ENCODE measurements at places on chromosomes 4 and X.

DNA sequence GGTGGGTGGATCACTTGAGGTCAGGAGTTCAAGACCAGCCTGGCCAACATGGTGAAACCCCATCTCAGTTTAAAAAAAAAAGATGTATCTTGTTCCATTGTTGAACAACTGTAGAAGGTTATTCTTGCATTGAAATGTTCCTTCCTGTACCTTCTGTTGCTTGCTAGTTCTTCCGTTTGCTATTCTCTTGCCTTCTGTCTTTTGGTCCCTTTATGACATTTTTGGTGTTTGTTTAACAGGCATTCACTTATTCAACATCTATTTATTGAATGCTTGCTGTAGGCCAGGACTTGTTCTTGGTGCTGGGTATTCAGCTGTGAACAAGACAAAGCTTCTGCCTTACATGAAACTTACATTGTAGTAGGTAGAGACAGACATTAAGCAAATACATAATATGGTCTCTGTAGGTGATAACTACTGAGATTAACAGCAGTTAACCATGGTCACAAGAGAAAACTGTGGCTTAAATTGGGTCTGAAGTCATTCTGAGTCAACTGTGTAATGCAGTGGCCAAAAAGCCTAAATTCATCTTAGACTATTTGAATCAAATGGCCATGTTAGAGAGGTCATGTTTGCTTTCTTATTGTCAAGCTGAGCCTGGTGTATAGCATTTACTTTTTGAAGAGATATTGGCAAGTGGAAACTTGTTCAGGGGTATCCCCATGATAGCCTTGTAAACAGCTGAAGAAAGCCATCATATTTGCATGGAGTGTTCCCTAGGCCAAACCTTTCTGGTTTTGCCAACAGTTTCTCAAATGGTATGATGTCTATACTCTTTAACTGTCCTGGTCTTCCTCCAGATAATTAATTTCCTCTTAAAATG is 35.6 kb downstream of the GAB1 start:
- DNase-seq, result no peak

DNA sequence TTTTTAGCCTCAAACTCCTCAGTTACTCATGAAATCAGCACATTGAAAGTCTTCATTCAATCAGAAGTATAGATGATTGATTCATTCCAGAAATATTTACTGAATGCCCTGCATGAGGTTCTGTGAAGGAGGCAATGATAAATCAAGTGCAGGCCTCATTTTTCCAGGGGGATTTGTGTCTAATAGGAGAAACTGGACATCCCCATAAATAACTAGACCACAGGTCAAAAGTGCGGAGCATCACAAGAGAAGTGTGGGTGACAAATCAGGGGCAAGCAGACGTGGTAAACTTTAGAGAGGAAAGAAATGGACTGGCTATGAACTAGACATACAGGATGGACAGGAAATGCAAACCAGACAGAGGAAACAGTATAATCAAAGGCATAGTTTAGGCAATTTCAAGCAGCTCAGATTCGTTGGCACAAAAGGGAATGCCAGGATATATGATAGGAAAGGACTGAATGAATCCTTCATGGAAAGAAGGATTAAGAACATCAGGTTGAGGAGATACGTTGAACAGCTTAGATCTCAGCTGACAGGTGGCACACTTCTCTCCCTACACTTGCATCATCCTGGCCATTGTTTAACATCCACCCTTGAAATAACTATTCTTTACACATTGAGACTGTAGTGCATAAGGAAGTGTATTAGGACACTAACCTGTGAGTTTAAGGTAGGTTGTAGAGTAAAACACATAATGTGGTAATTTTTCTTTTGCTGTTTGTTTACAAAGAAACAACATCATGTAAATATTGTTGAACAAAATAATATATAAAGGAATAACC is 69.6 kb upstream of the RASGEF1B start:
- DNase-seq, result no peak

DNA sequence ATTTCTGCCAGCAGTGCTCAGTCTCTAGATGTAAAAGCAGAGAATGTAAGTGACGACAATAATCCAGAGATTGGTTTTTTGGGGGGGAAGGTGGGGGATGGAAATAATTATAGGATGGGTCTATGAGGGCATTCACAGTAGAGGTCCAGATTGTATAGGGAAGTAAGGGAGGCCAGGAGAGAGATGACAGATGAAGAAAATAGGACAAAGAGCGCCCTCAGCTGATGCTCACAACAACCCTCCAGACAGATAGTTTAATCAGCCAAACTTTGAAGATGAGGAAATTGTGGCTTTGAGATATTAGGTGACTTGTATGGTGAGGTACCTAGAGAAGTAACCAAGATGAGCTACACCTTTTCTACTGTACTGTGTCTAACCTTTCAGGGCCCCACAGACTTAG is 137.9 kb downstream of the MAGEB17 start:
- no peak for DNase-seq

DNA sequence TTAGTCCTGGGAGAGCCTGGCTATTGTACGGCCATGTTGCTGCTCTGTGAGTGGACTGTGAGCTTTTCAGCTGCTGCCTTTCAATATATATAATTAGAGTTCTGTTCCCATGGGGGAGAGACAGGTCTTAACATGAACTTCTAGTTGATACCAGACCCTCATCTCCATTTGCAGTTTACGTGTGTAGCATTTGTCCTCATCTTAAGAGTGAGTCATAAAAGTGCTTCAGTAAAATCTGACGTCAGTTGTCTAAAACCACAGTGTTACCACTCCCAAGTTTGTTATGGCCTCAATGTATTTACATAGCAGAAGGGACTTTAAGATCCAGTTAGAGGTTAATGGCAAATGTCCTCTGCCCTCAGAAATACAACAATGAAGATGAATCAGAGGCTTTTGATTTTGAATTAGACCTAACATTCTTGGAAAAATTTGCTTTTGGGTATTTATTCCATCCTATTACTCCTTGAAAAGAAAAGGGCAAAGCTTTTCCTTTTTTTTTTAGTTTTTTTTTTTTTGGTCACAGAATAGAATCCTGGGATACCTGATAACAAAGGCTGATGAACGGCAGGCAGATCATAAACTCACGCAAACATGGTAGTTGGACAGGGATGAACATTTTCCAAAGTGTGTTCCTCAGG is 38.6 kb downstream of the PHOX2B start:
- no peak for DNase-seq
